ENCODE measurements at places on chromosomes 16 and 17.

DNA sequence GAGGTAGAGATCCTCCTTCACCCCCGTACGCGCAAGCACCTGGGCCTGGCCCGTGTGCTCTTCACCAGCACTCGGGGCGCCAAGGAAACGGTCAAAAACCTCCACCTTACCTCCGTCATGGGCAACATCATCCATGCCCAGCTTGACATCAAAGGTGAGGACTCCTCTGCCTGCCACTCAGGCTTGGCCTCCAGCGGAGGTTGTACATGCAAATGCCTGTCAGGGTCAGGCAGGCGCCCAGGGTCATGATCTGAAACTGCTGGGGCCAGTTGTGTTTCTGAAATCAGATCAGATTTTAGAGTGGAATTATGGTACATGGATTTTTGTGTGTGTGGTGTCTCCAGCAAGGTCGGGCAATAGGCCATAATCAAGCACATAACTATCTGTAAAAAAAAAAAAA is 3.8 kb downstream of the SETD1A start:
- no peak for DNase-seq

GRCh38 chr16:53511403-53512280 is 8.6 kb upstream of the AKTIP start:
- peak; percentile 81 for DNase-seq

- DNase-seq: peak; percentile 6
These were observed 684 bp downstream of the SLX4 start for GRCh38 chr16:3610698-3611145.

- peak; percentile 72 for DNase-seq
These were observed 27.7 kb upstream of the MPHOSPH6 start for GRCh38 chr16:82197540-82198240.

DNA sequence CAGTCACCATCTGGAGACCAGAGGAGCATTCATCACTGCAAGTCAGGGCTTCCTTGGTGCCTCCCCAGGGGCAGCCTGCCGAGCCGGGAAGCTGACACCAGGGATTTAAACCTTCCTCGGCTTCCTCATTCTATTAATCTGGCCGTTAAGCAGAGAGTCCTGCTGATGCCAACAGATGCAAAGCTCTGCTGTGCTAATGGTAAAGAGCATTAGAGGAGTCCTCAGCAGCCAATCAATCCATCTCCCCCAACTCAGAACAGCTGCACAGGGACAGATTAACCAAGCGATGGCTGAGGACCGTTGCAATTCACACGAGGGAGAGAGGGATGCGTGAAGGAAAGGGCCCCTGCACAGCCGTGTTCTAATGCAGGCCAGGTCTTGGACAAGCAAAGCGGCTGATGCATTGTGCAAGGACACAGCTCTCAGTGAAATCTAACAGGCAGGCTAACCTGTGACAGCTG is 116.6 kb downstream of the XYLT1 start:
- DNase-seq: no peak

Measured in kidney tubule cell (primary cell).